ENCODE measurements at places on chromosomes 7 and 10.
A peak's percentile ranks its signal among the peaks of the same experiment; 100 is the strongest.

DNA sequence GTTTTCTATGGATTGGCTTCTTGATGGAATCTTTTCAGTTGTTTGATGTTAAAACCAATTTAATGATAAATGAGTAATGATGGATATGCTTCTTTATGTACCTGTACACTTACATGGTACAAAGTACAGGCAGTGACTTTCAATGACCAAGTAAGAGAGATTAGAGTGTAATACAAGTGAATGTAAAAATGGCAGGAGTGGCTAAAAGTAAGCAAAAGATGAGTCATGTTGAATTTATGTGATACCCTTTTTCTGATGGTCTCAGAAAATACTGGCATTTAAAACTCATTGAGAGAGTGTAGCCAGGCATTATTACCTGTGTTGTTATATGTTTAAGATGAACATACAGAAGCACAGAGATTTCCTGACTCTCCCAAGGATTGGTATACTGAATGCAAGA, 97.1 kb downstream of the GPR85 start:
- DNase-seq, result no peak

- no peak for DNase-seq
Measured at GRCh38 chr10:11830836-11831519, 7.8 kb downstream of the PROSER2 start.

DNA sequence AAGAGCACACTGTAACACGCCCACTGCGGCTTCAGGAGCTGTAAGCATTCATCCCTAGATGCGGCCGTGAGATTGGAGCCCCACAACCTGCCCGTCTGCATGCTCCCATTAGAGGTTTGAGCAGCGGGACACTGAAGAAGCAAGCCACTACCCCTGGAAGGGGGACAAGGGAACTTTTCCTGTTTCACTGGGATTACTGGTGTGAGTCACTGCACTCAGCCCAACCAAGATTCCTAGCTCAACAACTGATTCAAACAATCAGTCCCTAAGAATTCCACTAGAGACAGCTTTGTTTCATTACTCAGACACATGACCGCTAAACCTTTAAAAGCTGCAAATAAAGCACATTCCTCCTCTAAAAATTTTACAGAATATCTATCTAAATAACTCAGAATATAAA, 69.8 kb downstream of the ORC5 start:
- peak; percentile 67 for DNase-seq

DNA sequence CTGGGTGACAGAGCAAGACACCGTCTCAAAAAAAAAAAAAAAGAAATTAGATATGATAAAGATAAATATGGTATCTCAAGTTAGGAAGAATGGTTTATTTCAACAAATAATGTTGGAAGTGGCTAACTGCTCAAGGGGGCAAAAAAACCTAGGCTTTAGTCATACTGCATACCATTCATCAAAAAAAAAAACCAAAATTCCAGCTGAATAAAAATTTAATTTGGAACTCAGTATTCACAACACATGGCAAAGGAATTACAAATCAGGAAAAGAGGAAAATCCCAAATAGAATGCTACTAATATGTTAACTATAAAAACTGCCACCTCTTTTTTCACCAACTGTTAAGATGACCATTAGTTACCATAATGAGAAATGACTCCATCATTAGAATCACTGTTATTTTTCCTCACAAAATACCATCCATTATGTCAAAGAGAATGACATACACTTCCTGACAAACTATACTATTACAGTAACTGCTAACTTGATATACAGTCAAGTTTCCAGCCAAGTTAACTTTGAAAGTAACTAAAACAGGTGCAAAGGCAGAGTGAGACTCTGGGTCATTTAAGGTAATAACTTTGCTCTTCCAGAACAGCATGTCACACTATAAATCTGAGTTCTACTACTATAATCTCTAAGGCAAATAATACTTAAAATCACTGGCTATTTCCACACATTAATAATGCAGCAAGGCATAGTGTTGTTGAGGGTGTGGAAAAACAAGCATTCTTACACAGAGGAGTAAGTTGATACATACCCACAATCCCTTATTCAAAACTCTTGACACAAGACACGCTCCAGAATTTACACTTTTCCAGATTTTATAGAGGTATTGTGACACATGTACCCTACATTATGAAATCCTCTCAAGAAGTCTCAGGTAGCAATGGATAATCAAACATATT, 10.2 kb downstream of the KBTBD2 start:
- DNase-seq, result no peak

DNA sequence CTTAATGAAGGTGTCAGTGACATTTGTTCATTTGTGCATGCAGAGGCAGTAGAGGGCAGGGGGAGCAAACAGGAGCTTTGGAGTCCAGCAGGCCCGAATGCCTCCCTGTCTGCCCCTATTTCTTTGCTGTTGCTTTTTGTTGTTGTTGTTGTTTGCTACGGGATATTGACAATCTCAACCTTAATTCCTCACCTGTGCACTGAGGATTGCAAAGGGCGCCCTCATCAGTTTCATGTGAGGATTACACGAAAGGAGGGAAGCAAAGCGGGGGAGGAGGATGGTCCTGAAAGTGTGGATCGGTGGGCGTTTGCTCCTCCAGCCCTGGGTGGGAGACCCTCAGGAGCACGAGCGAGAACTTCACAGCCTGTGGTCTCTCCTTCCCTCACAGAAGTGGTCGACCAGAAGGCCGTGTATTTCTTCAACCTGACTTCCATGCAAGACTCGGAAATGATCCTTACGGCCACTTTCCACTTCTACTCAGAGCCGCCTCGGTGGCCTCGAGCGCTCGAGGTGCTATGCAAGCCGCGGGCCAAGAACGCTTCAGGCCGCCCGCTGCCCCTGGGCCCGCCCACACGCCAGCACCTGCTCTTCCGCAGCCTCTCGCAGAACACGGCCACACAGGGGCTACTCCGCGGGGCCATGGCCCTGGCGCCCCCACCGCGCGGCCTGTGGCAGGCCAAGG, 9.6 kb downstream of the GDF10 start:
- no peak for DNase-seq

- no peak for DNase-seq
Measured at GRCh38 chr10:99431190-99431760, 851 bp upstream of the GOT1 start.

DNA sequence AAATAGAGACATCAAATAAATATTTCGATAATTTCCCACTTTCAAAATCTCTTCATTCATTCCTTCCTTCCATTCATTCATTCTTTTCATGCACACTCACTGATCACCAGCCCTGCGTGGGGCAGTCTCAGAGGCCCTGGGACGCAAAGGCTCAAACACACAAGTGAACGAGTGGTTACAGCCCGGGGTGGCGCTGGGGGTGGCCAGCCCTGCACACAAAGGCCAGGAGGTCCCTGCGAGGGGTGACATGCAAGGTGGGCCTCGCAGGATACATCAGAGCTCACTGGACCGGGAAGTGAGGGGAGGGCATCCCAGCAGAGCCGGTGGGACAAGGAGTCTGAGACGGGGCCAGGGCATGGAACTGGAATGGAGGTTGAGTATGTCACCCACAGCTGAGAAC, 29.9 kb upstream of the TTYH3 start:
- DNase-seq, result no peak

GRCh38 chr10:128053356-128053755, 72.9 kb downstream of the MKI67 start:
- no peak for DNase-seq

- DNase-seq, result no peak
Measured at GRCh38 chr10:79241990-79242619, 105.2 kb upstream of the PPIF start.

DNA sequence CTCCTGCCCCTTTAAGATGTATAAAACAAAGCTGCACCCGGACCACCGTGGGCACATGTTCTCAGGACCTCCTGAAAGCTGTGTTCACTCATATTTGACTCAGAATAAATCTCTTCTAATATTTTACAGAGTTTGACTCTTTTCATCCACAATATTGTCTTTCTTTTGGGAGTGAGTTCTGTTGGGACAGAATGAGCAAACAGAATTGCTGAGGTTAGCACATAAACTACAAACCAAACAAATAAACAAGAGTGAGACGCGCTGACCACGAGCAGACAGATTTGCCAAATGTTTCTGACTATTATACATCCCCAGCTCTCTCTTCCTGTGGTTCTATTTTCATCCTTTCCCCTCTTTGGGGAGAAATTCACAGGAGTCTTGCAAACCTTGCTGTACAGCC, 526.7 kb downstream of the CALN1 start:
- DNase-seq, result no peak

- DNase-seq, result no peak
Measured at GRCh38 chr10:88095778-88096431, 232.5 kb downstream of the PTEN start.

GRCh38 chr7:69640216-69640615, 41.9 kb downstream of the AUTS2 start:
- DNase-seq, result no peak

GRCh38 chr10:112986544-112987190, 36.6 kb downstream of the TCF7L2 start:
- DNase-seq, result no peak

GRCh38 chr10:121994429-121994941, 5.5 kb downstream of the TACC2 start:
- DNase-seq, result no peak

All from COLO829 (cell line).